ENCODE measurements at places on chromosomes 2 and 18. TPM values are rescaled to one million over a fixed set of nuclear protein-coding genes. Genes with fewer than 3 reads are reported as not detected.

The HES6 gene
- total RNA-seq: 19.6 TPM

DNA sequence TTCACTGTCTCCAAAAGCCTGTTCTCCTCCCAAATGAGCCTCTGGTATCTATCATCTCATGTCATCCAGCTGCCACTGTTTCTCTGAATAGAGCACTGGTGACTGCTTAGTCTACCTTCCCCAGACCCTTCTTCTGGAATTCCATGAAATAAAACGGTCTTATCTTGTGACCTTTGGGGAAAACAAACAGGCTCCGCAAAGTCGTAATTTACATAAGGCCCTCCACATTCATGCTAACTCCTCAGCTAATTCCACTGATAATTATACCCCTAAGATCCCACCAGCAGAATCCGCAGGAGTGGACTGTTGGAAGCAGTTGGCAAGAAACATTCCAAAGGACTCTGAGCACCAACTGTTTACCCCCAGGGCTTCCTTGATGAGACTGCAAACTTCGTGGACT lies 33.9 kb upstream of the CHN1 start:
- DNase-seq: no peak

DNA sequence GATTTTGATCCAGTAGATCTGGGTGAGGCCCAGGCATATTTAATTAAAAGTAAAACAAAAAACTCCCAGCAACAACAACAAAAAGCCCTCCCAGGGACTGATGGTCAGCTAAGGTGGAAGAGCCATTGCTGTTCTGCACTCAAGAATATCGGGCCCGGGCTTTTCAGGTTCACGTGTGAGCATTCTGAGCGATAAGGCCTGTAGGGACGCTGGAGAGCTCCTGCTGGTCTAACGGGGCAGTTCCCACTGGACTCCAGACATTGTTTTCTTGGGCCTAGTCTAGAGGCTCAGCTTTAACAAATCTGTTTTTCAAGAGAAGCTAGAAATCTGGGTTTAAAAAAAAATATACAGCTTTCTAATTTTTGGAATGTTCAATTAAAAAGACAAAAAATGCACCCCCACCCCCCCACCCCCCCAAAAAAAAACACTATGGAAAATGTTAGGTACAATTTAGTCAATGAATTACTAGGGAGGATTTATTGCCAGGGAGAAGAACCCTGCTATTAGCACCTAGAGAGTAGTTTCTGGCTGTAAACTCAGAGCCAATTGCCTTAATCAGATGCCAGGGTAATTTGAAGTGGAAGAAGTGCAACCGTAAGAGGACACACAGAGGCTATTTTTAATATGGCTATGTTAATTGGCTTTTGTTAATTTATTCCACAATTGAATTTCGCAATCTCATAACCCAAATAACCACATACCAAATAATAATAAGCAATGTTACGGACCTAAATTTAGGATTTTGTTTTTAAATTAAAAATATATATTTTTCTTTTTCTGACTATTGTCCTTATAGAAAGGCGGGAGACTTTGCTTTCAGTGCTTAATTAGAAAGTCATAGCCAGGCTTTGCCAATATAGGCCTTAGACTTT lies 78.9 kb downstream of the MAP4K4 start:
- no peak for DNase-seq

DNA sequence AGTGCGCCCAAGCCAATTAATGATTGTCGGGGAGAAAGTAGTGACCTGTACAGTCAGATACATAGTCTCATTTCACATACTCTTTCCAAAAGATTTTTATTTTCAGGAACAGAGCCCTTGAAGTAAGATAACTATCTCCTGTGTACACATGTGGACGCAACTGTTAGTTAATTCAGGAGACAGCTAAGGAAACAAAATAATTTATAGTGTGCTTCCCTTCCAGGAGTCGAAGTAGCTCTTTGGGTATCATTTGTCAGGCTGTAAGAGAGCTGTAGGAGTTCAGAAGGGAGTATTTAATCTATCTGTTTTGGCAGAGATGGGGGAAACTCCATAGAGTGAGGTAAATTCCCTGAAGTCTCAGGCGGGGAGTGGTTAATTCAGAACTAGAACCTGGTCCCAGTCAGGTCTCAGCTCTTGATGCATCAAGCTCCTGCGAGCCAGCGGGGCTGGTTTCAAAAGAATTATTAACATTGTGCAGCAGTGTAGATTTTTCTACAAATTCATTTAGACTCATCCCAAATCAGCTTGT lies 63.0 kb downstream of the MAPK4 start:
- DNase-seq: no peak

The CSRNP3 gene
- 8.3 TPM for total RNA-seq

The KIAA1328 gene
- total RNA-seq: 4.4 TPM

DNA sequence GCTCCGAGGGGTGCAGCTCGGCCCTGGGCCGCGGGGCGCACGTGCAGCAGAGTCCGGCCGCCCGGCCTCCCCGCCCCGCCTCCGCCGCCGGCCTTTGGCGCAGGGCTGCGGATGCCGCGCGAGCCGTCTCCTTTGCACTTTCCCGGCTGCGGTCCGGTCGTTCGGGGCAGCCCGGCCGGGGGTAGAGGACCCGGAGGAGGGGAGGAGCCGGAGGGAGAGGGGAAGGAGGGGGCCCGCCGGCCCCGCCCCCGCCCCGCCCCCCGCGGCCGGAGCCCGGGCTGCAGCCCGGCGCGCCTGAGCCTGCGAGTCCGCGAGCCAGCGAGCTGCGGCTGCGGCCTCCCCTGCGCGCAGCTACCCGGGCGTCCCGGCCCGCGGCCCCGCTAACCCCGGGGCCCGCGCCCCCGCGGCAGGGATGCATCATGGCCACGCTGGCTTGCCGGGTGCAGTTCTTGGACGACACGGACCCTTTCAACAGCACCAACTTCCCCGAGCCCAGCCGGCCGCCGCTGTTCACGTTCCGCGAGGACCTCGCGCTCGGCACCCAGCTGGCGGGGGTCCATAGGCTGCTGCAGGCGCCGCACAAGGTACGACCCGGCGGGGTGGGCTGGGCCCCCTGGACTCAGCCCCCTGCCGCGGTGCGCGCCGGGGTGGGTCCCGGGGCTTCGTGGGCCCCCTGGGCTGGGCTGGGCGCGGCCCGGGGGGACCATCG lies at the start of gene FHOD3:
TSS of gene FHOD3 (plus strand) at position 297 of the 709 bp plus-strand sequence. CDS start at position 420, 123 bp downstream.
- peak; percentile 47 for DNase-seq

GRCh38 chr2:158578703-158579330 lies 122.1 kb downstream of the PKP4 start:
- no peak for DNase-seq

GRCh38 chr2:63888490-63889402 lies 47.0 kb downstream of the UGP2 start:
- DNase-seq: peak; percentile 78
